CD4-positive, alpha-beta T cell treated with Interleukin-17A for 4 hours (primary cell): ENCODE measurements at places on chromosomes 2 and 18.

DNA sequence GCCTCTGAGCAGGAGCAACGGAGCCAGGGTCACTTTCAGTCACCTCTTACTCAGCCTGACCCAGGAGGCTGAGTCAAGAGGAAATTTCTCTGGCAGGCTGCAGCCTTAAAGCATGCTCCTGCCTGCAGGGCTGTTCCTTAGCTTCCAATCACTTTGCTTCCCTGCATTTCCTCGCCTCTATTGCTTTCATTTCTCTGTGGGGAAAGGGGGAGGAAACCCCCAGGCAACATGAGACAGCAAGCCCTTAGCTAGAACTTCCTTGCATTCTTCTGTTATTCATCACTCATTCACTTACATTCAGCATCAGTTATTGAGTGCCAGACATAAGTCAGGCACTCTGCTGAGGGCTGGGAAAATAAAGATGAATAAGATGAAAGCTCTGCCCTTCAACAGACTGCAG, 13.0 kb downstream of the XDH start:
- no peak for DNase-seq

DNA sequence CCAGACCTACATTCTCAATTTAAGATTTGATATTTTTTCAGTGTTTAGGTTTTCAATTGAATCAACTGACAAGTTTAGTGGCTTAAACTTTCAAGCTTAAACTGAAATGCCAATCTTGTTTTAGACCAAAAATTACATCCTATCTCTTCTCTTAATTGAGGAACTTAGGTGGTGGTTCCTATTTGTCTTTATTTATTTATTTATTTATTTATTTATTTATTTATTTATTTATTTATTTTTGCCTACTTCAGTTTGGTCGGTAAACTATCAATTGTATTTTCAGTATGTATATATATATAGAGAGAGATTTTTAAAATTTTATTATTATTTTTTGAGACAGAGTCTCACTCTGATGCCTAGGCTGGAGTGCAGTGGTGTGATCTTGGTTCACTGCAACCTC, 68.1 kb downstream of the NEDD4L start:
- DNase-seq: no peak

DNA sequence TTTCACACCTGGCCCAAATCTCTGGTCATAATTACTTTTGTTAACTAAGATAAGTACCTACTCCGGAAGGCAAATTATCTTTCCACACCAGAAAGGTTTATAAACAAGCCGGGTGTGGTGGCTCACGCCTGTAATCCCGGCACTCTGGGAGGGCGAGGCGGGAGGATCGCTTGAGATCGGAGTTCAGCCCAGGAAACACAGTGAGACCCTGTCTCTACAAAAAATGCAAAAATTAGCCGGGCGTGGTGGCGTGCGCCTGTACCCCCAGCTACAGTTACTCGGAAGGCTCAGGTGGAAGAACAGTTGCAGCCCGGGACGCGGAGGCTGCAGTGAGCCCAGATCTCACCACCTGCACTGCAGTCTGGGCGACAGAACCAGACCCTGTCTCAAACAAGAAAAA, 2.1 kb downstream of the PUM2 start:
- peak; percentile 15 for DNase-seq

GRCh38 chr2:212007972-212008371, 530.6 kb downstream of the ERBB4 start:
- no peak for DNase-seq

- peak; percentile 9 for DNase-seq
These were observed 190.5 kb downstream of the ALPK2 start for GRCh38 chr18:58438161-58438957.

DNA sequence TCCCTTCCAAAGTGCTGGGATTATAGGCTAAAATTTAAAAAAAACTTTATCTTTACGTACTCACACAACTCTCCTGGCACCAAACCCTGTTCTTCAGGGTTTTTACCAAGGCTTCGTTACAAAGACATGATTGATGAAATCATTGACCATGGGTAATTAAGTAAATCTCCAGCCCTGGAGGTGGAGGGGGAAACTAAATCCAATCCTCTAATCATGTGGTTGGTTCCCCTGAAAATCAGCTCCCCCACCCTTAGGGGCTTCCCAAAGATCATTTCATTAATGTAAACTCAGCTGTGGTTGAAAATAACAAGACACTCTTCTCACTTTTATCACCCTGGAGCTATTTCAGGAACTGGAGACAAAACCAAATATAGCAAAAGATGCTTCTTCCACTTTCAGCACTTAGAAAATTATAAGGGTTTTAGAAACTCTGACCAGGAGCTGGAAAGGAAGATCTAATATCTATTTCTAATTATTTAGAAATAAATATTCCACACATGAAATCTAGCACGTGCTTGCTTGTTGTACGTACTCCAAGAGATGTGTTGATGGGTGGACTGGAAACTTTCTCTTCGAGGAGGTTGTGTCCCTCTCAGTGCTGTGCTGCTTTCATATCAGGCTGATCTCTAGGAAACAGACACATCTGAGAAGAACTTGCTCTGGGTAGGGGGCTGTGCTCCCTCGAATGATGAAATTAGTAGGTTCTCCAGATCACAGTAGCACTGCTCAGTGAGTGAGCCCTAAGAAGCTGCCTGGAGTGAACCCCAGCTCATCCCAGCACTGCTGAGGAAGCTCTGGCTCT, 67.2 kb downstream of the SMAD4 start:
- DNase-seq: no peak

DNA sequence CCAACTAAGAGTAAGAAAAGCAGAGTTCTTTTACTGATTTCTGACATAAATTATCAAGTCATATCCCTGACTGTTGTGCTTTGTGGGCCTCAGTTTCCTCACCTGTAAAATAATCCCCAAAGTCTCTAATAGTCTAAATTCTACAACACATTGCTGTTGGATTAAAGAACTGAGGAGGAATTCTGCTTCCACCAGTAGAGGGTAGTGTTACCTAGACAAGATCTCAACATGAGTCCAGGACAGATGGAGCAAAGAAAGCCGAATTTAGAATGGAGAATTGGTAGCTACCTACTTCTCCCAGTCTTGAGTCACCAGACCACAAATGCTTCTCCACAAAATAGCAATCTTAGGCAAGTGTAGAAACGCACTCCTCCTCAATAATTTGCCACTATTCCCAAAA, 462.5 kb upstream of the FSHR start:
- no peak for DNase-seq

GRCh38 chr2:223100061-223100511, 48.1 kb downstream of the KCNE4 start:
- DNase-seq: no peak

DNA sequence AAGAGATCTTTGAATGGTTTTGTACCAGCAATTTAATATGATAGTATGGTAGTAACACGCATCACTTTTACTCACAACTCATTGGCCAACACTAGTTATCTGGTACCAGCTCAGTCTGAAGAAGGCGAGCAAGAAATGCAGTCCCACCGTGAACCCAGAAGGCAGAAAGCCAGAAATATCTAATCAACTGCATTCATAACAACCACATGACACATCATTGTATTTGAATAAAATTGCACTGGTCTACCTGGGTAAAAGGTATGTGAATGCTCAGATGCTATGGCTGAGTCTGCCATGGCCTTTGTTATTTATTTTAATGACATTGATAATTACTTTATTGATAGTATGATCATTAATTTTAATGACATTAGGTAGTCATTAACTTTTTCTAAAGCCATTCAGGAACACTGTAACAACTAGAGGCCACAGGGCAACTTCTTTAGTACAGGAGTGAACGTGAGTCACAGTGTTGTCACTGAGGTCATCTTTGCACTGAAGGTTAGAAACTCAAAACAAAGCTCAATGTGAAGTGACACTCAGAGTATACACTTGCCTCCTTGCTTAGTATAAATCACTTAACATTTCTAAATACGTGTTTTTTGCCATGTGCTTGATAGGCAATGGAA, 475.6 kb upstream of the TNP1 start:
- DNase-seq: no peak

- no peak for DNase-seq
These were observed 12.1 kb downstream of the TCF7L1 start for GRCh38 chr2:85145116-85145820.

GRCh38 chr2:188079196-188079595, 212.5 kb upstream of the GULP1 start:
- no peak for DNase-seq

GRCh38 chr2:12501469-12502158, 215.1 kb upstream of the TRIB2 start:
- peak; percentile 85 for DNase-seq

- DNase-seq: no peak
These were observed 12.1 kb downstream of the EPAS1 start for GRCh38 chr2:46309052-46309953.

- DNase-seq: no peak
These were observed 32.0 kb upstream of the HAAO start for GRCh38 chr2:42824454-42824807.

- DNase-seq: peak; percentile 74
These were observed 484 bp upstream of the DARS1 start for GRCh38 chr2:135985826-135986393.

GRCh38 chr2:26471289-26471688, 6.6 kb downstream of the OTOF start:
- no peak for DNase-seq

GRCh38 chr18:58576638-58577251, 52.1 kb downstream of the ALPK2 start:
- DNase-seq: no peak
